Activated CD4-positive, alpha-beta memory T cell treated with anti-CD3 and anti-CD28 coated beads for 36 hours (primary cell): ENCODE measurements at places on chromosomes 11 and 22.

DNA sequence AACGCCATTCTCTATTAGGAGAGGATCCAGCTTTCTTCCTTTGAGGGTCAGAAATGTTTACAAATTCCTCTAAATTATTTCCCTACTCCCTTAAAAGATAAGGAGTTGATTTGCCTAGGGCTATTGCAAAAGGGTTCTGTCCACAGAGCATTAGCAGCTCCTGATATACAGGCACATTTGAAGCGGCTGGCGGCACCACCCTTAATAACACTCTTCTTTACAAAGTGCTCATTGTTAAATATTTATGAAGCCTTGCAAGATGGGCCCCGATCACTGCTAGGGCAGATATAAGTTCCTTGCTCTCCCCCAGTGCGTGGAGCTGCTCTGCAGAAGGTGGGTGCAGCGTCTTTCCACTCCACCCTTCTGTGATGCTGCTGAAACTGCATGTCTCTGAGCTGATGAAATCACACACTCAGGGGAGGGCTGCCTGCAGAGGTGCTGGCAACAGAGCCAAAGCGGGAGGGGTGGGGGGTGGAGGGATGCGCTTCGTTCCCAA lies 116.7 kb upstream of the NTM start:
- no peak for DNase-seq

GRCh38 chr11:34324466-34324865 lies 33.3 kb downstream of the ABTB2 start:
- no peak for DNase-seq

- DNase-seq: no peak
Measured at GRCh38 chr11:29061452-29061851, 953.3 kb downstream of the METTL15 start.

DNA sequence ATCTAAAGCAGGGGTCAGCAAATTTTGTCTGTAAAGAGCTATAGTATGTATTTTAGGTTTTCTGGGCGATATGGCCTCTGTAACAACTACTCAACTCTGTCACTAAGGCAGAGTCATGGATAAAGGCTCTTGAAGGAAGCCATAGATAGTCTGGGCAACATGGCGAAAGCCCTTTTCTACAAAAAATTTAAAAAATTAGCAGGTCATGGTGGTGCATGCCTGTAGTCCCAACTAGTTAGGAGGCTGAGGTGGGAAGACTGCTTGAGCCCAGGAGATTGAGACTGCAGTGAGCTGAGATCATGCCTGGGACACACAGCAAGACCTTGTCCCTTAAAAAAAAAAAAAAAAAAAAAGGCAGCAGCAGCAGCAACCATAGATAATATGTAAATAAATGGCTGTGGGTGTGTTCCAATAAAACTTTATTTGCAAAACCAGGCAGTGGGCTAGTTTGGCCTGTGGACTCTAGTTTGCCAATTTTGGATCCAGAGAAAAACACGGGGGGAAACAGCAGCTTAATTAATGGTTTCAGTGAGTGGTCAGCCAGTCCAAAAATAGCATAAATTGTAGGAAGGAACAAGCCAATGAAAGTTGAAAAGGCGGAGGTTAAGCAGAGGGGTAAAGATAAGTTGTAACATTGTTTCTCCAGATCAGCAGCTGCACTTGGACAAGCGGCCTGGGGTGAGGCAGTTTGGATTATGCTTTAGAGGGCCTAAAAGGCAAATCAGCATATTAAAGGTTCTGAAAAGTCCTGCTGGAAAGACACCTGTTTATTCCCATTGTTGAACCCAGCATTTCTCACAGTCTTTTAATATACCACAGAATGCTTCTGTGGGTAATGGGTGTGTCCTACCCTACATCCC lies 62.6 kb downstream of the KIAA1671 start:
- DNase-seq: no peak

DNA sequence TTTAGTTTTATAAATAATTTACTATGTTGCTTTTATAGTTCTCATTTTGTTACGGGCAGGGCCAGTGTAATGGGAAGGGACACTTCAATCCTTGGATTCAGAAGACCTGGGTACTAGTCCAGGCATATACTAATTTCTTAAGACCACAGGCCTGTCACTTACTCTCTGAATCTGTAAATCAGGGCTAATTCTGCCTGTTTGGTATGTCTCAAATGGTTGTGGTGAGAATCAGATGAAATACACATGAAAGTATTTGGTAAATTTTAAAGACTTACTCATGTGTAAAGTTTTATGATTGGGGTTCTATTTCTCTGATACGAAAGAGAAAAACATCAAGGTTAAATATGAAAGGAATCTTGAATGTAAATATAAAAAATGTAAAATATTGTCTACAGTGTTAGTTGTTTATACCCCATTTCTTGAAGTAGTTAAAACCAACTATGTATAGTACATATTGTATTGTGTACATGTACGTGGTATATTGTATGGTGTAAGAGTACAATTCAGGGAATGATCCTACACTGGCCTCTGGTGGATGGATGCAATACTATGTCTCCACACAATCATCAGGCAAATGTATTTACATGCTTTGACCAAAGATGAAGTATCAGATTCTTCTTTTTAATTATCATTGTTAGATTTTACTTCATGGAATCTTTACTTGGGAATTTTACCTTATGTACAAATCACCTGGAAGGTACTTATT lies 24.5 kb upstream of the RAG2 start:
- DNase-seq: no peak

- DNase-seq: no peak
Measured at GRCh38 chr22:35892192-35892591, 136.4 kb downstream of the RBFOX2 start.

DNA sequence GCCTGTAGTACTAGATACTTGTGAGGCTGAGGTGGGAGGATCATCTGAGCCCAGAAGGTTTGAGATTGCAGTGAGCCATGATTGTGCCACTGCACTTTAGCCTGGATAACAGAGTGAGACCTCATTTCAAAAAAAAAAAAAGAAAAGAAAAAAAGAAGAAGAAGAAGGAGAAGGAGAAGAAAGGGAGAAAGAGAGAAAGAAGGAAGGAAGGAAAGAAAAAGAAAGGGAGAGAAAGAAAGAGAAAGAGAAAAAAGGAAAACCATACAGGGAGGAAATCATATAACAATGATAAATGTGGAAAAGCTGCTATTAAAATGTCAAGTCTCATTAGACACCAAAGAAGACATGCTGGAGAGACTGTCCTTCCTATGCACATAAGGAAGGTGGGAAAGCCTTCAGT lies 5.7 kb upstream of the PRDM10 start:
- no peak for DNase-seq

DNA sequence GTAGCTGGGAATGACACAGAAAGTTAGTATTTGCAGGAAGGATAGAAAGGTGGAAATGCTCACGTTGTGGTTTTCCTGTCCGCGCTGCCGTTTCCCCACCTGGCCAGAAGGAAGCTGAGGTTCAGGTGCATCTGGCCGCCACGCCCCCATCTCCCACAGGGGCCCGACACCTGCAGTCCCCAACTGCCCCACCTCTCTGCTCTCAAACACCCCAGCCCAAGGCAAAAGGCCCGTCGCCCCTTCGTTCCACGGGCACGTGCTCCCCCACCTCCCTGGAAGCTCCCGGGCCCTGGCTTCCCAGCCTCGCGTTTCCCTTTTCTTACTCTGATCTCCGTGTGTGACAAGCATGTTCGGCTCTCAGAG lies 985.1 kb downstream of the BRD1 start:
- DNase-seq: no peak

DNA sequence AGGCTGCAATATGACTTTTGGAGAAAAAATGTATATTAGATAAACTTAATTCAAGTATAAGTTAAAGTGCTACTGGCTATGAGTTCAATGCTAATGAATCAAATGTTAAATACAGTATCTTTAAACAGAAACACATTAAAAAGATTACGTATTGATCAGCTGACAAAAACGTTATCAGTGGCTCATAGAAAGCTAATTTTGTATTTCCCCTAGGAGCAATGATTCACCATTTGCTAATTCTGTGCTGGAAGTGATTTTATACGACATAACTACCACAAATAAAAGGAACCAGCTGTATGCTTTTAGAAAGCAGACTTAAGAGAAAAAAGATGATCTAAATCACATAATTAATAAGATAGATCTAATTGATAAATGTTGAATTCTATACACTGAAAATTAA lies 43.6 kb downstream of the MRE11 start:
- no peak for DNase-seq

- no peak for DNase-seq
Measured at GRCh38 chr11:44611088-44611487, 45.6 kb downstream of the CD82 start.

GRCh38 chr11:126334659-126335462 lies 20.6 kb upstream of the ST3GAL4 start:
- no peak for DNase-seq

GRCh38 chr11:112160091-112160848 lies 3.6 kb downstream of the IL18 start:
- no peak for DNase-seq

- no peak for DNase-seq
Measured at GRCh38 chr11:21037850-21038249, 368.5 kb downstream of the NELL1 start.

DNA sequence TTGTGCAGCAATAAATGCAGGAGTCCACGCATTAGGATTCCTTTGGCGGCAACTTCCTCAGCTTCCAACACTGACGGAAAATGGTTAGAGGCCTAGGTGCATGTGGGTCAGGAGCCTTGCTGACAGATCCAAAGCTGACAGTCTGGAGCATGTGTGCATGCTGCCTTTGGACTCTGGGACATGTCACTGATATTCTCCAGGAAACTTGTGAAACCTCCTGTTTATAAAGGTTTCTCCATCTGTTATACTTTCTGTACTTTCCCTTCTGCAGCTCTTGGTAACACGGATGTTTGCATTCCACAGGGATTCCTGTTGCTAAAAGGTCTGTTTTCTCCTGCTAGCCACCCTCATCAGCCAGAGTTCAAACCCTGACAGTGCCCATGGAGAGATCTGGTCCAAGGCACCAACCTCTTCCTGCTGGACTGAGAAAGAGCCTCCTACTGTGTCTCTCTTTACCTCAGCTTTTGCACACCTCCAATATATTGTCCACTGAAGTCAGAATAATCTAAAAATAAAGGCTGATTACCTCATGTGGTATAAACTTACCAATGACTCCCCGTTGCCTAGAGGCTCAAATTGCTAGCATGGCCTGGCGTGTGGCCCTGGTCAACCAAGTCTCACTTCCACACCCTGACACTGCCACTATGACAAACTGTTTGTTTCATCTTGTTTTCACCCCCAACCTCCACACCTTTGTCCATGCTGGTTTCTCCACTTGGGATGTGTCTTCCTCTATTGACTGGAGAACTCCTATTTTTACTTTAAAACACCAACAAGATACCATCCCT lies 31.1 kb upstream of the LYVE1 start:
- DNase-seq: no peak

- DNase-seq: no peak
Measured at GRCh38 chr11:118055966-118056365, 20.9 kb upstream of the TMPRSS4 start.

GRCh38 chr11:19625438-19625837 lies 87.2 kb upstream of the NAV2 start:
- no peak for DNase-seq

DNA sequence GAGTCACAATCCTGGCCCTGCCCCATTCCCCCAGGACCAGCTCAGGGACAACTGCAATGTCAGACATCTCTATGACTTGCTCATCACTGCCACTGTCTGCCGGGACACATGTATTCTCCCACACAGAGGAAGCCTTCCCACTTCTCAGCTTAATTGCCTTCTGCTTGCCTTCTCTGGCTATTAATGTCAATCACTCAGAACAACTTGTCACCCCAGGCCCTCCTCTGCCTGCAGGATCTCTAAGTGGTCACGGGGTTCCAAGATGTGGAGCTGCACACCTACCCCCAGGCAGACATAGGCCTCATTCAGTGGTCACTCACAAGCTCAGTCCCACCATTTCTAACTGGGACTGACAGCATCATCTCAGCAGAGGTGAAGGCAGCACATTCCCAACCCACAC lies 15.1 kb downstream of the PLEKHA7 start:
- DNase-seq: no peak

- peak; percentile 20 for DNase-seq
Measured at GRCh38 chr22:29870574-29870973, 12.4 kb upstream of the MTMR3 start.

DNA sequence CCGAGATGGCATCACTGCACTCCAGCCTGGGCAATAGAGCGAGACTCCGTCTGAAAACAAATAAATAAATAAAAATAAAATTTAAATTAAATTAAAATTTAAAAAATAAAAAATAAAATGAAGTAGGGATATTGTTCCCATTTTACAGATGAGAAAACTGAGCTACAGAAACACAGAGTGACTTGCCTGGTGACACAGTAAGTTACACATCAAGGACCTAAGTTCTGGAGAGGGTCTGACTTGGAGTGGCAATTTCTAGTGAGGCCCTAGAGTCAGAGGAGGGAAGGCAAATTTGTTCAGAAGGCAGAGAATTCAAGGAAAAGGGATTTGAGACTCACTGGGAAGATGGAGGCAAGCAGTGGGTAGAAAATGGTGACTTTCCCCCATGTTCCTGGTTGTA lies 2.0 kb downstream of the SCGB1A1 start:
- DNase-seq: no peak

DNA sequence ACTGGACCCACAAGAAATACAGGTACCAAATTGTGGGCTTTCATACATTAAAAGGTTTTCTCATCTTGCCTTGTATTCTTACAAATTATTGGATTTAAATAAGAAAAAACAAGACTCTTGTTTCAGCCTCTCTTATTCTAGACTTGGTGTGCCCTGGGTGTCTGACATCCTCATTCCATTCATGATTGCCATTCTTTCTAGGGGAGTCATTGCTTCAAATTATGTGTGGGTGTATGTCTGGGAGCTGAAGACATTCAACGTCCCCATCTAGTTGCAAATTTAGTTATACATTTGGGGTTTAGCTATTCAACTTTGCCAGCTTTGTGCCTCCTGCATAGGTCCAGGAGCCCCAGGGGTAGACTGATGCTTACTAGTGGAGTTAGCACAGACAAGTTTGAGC lies 18.1 kb downstream of the MAML2 start:
- no peak for DNase-seq

- DNase-seq: no peak
Measured at GRCh38 chr11:11359611-11360010, 6.6 kb upstream of the CSNK2A3 start.

DNA sequence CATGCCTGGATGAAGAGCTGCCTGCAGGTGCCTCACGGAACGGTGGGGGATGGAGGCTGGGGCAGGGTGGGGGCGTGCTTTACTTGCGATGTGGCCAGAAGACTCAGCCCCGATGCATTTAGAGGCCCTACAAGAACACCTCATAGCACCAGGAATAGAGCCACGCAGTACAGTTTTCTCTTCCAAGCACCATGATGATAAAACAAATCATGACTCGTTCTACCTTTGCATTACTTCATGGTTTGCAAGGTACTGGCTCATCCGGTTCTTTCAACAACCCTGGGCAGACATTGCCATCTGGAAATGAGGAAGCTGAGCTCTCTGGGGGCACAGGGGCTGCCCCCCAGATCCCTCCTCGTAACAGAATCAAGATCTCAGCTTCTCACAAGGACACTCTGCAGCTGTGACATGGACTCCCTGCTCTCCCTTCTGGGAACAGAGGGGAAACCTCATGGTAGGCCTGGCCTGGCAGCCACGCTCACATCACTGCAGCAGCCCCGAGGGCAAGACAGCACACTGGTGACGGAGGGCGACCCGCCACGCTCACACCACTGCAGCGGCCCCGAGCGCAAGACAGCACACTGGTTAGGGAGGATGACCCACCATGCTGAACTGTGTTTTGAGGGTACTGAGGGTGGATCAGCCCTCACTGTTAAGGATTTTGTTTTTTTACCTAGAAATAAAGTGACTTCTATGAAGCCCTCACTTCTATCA lies 46.9 kb downstream of the PHF21B start:
- DNase-seq: no peak
